ENCODE measurements at places on chromosomes 12 and 14. TPM values are rescaled to one million over a fixed set of nuclear protein-coding genes. Genes with fewer than 3 reads are reported as not detected.

Gene DENR
- 31.5 TPM for polyA plus RNA-seq

Gene SLC17A8
- polyA plus RNA-seq: 0.09 TPM

Gene FANCM
- 2.6 TPM for polyA plus RNA-seq

Gene LRFN5
- 2.4 TPM for polyA plus RNA-seq

Gene PAX9
- polyA plus RNA-seq: not detected

Gene TNS2
- 90.1 TPM for polyA plus RNA-seq

Gene SLC25A21
- polyA plus RNA-seq: 1.3 TPM

Gene OTX2
- polyA plus RNA-seq: not detected

Gene ENDOU
- 0.28 TPM for polyA plus RNA-seq

Gene AHNAK2
- polyA plus RNA-seq: 1.1 TPM

Gene PEX5
- 30.8 TPM for polyA plus RNA-seq

Gene OASL
- 1.0 TPM for polyA plus RNA-seq

Gene RAB2B
- polyA plus RNA-seq: 12.2 TPM

Gene PTGER2
- polyA plus RNA-seq: 3.4 TPM

Gene ARHGEF25
- polyA plus RNA-seq: 10.9 TPM

Gene TRHDE
- 1.6 TPM for polyA plus RNA-seq

Gene KRT82
- polyA plus RNA-seq: not detected

Gene TESPA1
- polyA plus RNA-seq: not detected

Gene AMDHD1
- polyA plus RNA-seq: 5.9 TPM

Gene ERBB3
- polyA plus RNA-seq: 31.5 TPM

Gene GAS2L3
- polyA plus RNA-seq: 1.7 TPM

Gene KLRB1
- polyA plus RNA-seq: 0.73 TPM

Gene CISTR
- not detected for polyA plus RNA-seq

Gene WSCD2
- 2.0 TPM for polyA plus RNA-seq

Gene PRB2
- polyA plus RNA-seq: not detected

Gene RASSF8
- polyA plus RNA-seq: 12.0 TPM

Gene KRT83
- polyA plus RNA-seq: not detected

Gene EID3
- polyA plus RNA-seq: 0.90 TPM
